Foreskin melanocyte (primary cell): ENCODE measurements at places on chromosomes 11 and 22.

GRCh38 chr22:49918911-49919881, 762 bp downstream of the CRELD2 start:
- no peak for DNase-seq

- no peak for DNase-seq
Observed at GRCh38 chr22:24176630-24177029, 4.7 kb upstream of the SUSD2 start.

- no peak for DNase-seq
Observed at GRCh38 chr11:112728716-112729115, 232.5 kb upstream of the NCAM1 start.

- no peak for DNase-seq
Observed at GRCh38 chr11:104529906-104530305, 366.0 kb upstream of the PDGFD start.

DNA sequence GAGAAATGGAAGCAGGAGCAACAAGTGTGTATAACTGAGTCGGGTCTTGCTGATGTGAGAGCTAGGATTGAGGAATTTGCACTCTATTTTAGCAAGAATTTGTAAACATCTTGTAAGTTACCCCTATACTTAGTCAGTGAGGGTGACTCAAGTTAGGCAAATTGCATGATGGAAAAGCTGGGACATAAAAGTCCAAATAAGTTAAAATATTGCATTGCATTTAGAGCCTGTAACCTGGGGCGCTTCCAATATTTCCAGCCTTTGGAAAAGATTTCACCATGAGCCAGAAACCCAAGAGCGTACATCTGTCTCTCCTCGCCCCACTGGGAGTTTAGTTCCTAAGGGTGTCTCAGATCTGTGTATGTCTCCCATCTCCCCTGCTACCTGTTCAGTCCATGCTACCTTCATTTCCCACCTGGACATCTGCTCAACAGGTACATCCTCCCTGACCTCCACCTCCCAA, 37.0 kb upstream of the ACCSL start:
- DNase-seq = no peak

- DNase-seq = no peak
Observed at GRCh38 chr11:134143801-134144200, 74.9 kb downstream of the JAM3 start.

GRCh38 chr22:50071432-50072166, 13.5 kb upstream of the TTLL8 start:
- DNase-seq = no peak

- DNase-seq = no peak
Observed at GRCh38 chr11:93655047-93655446, 6.4 kb upstream of the CEP295 start.
